Vagina (tissue), 2 donors: ENCODE measurements at places on chromosomes 16 and 17. TPM values are rescaled to one million over a fixed set of nuclear protein-coding genes. Genes with fewer than 3 reads are reported as not detected.

The MYH3 gene
- total RNA-seq: 4.9 TPM

The NLGN2 gene
- 25.5 TPM for total RNA-seq

The GSG1L2 gene
- total RNA-seq: not detected

The ENPP7 gene
- not detected for total RNA-seq

The HSD11B2 gene
- total RNA-seq: 30.2 TPM

The TERB1 gene
- total RNA-seq: not detected

The MT1F gene
- total RNA-seq: 16.0 TPM

The FNDC8 gene
- not detected for total RNA-seq

The CA10 gene
- total RNA-seq: 2.0 TPM
